NCI-H510A treated with DMSO at 0.1 percent for 48 hours (cell line): ENCODE measurements at places on chromosomes 12 and 14.

GRCh38 chr12:48379794-48380193 is 29.1 kb upstream of the ZNF641 start:
- DNase-seq, result no peak

DNA sequence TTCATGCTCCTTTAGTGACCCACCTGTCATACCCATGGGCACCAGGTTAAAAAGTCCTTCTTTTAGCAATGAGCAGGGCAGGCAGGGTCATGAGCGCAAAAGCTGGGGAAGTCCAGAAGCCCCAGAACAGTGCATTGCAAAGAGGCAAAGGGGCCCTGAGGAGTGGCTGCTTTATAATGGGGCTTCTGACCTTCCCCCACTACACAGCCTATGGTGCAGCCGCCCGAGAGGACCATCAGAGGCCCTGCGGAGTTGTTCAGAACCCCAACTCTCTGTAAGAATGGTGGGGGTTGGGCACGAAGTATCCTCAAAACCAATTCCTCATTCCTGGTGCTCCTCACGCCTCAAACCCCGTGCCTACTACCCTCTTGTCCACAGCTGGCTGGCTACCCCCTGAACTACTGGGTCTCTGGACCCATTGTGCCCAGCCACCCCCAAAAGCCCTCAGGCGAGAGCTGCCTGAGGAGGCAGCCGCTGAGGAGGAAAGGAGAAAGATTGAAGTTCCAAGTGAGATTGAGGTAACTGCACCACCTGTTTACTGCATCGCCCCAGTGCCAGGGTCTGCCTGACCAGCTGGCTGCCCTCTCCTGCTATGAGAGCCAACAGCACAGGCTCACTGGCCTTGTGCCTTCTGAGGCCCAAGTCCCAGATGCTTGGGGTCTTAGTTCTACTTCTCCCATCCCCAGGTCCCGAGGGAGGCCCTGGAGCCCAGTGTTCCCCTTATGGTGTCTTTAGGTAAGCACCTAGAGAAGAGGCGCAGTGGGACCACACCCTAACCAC is 6.7 kb downstream of the REC8 start:
- DNase-seq, result no peak

GRCh38 chr12:104596134-104596799 is 139.5 kb downstream of the CHST11 start:
- no peak for DNase-seq

- DNase-seq, result no peak
Measured at GRCh38 chr12:27109334-27110028, 27.1 kb upstream of the C12orf71 start.

GRCh38 chr14:69037790-69038454 is 58.8 kb upstream of the ACTN1 start:
- DNase-seq, result no peak

DNA sequence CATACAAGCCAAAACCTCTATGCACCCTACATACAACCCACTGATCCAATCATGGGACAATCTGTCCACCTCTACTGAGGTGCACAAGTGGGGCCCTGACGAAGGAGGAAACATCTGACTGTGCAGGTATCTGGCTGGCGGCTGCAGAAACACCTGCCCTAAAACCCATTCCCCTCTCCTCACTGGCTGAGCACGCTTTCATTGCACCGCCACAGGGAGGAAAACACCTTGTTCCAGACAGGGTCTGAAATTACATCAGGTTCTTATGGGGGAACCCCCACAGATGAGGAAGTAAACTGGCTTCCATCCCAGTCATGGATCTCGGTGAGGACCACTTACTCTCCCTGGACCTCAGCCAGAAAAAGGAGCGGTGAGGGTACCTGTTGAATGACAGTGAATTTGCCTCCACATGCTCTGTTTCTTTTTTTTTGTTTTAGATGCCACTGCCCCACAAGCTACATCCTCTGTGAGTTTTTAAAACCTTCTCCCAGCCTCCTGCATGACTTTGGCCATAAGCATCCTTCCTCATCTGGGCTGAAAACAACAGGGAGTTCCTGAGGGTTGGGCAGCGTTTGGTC is 23.8 kb upstream of the DGLUCY start:
- no peak for DNase-seq

- no peak for DNase-seq
Measured at GRCh38 chr14:69615121-69615495, 3.7 kb downstream of the SUSD6 start.

GRCh38 chr14:95662376-95663186 is 23.6 kb upstream of the TCL1B start:
- DNase-seq, result no peak
